Activated CD4-positive, CD25-positive, alpha-beta regulatory T cell treated with anti-CD3 and anti-CD28 coated beads, Interleukin-2, amount 50 U/mL, for 72 hours (primary cell): ENCODE measurements at places on chromosomes 5 and 9.

GRCh38 chr5:56375011-56375410 lies 141.9 kb upstream of the ANKRD55 start:
- DNase-seq, result no peak

- no peak for DNase-seq
Measured at GRCh38 chr9:124625087-124625486, 117.9 kb upstream of the NR5A1 start.

DNA sequence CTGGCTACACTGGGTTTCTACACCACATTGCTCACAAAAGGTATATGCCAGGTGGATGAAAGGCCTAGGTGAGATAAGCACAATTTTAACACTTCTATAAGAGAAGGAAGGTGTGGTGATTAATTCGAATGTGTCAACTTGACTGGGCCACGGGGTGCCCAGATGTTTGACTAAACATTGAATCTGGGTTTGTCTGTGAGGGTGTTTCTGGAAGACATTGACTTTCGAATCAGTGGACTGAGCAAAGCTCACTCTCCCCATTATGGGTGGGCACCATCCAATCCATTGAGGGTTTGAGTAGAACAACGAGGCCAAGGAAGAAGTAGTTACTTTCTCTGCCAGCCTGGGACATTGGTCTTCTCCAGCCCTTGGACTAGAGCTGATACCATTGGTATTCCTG lies 78.2 kb upstream of the COL5A1 start:
- no peak for DNase-seq

DNA sequence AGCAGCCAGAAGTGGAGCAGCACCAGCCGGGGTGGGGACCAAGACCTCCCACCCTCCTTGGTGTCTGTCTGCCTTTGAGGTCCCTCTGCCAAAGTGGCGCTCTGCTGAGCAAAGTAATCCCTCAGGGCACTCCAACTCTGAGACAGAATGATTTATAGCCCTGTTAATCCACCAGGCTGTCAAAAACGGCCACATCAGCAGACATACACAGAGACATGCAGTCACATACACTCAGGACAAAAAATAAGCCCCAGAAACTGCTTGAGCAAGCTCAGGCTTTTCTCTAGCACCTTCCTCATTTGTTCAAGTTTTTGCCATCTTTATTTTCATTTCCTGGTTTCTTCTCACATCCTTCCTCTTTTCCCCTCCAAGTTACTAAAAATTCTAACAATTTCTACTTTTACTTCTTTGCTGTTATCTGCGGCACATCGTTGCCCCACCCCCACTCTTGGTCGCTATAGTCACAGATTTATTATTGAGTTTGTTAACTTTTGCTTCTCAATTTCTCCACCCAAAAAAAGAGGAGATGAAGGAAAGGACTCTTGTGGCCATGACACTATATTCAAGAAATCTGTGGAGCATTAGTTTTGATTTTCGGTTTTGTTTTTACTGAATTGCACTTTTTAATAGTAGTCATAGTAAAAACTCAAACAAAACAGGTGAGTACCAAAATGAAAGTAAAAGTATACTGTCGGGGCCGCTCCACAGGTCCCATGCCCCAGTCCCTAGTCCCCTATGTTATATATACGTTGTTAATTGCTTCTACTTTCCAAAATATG lies 17.4 kb upstream of the ADRB2 start:
- no peak for DNase-seq

- DNase-seq, result no peak
Measured at GRCh38 chr5:115349001-115349817, 52.8 kb upstream of the CCDC112 start.

DNA sequence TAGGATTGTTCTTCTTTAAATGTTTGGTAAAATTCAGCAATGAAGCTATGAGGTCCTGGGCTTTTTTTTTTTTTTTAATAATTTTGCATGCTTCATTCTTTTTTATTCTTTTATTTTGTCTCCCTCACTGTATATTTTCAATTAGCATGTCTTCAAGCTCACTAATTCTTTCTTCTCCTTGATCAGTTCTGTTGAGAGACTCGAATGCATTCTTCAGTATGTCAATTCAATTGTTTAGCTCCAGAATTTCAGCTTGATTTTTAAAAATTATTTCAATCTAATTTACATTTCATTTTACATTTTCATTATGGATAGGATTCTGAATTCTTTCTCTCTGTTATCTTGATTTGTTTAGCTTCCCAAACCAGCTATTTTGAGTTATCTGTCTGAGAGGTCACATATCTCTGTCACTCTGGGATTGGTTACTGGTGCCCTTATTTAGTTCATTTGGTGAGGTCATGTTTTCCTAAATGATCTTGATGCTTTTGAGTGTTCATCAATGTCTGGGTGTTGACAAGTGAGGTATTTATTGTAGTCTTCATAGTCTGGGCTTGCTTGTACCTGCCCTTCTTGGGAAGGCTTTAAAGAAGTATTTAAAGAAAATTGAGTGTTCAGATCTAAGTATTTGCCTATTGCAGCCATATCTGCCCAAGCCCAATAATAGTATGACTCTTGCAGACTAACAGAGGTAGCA lies 9.1 kb downstream of the LURAP1L start:
- DNase-seq, result no peak

- no peak for DNase-seq
Measured at GRCh38 chr9:97660340-97660739, 26.7 kb downstream of the NCBP1 start.

DNA sequence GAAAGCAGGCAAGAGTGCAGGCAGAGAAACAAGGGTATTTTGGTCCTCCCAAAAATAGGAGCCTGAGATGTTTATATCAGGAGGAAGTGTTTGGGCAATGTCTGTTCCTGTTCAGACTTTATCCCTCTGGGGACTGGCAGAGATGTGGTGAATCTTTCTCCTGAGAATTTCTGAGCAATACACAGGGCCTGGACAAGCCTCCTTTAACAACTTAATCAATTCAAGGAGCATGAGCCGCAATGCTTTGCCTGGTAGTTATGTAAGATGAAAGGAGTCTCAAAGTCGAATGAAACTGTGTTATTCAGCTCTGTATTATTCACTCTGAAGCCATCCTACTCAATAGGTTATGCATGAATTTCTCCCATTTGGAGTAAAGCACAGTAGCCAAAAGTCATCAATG lies 365.6 kb downstream of the MAN2A1 start:
- no peak for DNase-seq

- no peak for DNase-seq
Measured at GRCh38 chr5:52476346-52476745, 311.4 kb upstream of the ITGA1 start.

DNA sequence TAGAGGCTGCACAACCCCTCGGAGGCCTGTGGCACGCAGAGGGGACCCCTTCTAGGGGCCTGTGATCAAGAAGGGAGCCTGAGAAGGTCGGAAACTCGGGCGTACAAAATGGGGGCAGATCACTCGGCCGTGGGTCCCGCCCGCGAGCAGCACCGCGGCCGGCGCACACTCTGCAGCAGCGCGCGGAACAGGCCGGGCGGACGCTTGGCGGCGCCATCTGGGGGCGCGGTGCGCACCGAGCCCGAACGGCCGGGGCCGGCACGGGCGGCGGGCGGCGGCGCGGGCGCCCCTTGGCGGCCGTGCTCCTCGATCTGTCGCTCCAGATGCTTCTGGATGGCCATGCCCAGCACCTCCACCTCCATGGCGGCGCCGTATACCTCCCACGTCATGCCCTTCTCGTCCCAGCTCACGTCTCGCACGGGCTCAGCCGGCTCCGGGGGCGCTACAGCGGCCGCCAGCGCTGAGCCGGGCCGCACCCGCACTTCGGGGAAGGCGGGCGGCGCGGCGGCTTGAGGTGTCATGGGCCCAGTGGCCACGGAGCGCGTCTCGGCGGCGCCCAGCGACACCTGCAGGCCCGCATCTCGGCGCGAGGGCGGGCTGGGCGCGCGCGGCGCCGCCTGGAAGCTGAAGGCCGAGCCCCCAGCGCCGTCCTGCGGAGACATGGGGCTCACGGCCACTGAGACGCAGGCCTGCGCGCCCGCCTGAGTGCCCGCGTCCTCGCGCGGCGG lies 13.1 kb downstream of the GPRIN1 start:
- peak; percentile 55 for DNase-seq

- no peak for DNase-seq
Measured at GRCh38 chr5:87877023-87877422, 391.6 kb downstream of the TMEM161B start.

- DNase-seq, result no peak
Measured at GRCh38 chr5:7376871-7377270, 19.1 kb upstream of the ADCY2 start.

DNA sequence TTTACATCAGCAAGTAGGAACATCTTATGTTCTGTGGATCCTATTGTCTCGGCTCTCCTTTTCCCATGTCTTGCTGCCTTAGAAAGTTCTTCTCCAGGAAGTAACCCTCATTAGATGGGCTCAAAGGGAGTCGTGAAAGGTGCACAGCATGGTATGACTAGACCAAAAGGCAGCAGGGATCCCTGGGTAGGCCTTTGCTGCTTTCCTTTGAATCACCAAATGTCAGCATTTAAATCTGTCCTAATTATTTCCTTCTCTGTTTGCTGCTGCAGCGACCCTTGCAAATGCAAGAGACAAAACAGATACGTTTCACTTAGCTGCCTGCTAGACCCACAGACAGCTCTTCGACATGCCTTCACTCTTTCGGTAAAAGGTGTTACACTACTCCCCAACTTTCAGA lies 218.4 kb downstream of the ACTL7B start:
- no peak for DNase-seq

DNA sequence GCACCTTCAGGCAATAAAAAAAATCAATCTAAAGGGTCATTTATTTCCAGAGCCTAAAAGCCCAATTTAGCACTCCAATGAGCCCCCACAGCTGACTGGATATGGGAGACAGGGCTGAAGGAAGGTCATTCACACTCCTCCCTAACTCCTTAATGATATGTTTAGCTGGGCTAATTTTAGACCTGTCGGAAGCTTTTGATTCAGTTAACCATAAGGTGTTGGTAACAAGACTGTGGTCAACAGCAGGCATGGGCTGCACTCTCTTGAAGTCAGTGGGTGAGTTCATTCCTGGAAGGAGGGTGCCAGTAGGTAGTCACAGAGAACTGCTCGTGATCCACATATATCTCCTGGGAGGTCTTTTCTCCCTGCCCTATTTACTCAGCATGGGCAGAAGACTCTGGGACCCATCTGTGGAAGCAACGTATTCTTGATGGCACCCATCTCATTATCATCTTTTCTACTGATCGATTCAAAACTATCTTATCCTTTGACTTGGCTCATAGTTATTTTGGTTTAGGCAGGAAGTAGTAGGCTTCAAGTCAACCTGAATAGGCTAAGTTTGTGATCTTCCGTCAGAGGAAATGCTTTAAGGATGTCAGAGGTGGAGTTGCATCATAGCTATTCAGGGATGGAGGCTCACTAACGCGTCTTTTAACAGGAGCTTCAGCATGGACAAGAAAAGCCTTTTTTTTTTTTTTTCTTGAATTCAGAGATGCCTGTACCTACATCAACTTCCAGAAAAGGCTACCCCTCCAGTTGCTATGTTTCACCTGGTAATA lies 367.7 kb upstream of the SLC30A5 start:
- DNase-seq, result no peak

DNA sequence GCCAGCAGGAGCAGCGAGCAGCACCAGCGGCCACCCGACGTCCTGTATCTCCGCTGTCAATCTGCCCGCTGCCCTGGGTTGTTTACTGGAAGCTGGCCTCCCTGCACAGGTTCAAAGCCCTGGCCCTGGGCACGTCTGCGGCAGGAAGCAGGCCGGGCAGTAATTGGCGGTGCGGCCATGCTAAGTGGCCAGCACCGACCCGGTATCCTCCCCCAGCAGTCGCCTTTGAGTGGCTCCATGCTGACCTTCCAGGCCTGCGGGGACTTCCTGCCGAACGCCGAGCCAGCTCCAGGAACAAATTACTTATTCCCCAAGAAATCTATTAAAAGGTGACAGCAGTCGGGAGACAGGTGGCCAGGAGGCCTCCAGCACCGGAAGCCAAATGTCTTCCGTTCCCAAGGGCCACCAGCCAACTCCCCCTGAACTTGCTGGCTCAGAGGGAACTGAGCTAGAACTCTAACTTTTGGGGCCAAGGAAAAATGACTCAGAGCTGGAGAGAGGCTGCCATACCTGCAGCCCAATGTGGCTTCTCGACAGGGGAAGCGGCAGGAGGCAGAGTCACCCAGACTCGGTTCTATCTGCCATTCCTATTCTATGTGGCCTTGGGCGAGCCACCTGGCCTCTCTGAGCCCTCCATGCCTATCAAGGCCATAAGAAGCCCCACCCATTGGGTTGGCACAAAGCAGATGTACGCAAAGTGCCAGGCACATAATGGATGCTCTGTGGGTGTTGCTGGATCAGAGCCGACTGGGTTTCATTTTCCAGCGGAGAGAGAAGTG lies 13.7 kb upstream of the PSMB7 start:
- DNase-seq, result no peak

GRCh38 chr9:85030316-85030715 lies 360.8 kb downstream of the NTRK2 start:
- DNase-seq, result no peak

DNA sequence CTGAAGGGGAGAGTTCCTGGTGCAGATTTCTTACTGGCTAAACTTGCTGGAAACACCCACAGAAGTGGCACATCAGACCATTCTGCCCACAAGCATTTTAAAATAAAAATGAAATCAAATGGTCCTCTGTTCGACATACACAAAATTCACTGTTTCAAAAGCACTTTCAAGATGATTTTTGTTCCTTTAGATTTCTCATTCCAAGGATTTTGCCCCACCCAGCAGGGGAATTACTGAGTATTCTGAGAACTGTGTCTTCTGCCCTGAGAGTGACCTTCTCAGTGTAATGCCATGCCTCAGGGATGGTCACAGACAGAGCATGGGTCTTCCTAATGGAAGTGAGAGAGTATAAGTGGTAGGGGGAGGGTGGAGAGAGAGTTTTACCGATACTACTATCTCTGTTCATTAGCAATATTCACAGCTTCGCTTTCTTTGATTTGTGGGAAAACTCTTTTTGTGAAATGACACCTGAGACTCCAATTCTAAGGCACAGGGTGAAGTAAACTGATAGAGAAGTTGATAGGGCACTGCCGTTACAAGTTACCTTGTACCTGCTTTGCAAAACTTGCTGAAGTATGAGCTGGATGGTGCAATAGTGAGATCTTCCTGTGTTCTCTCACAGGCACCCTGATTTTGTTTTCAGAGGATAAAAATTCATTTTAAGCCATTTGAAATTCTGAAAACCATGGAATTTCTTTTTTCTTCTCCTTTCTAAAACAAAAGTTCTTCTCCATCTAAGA lies 95.8 kb upstream of the CD180 start:
- DNase-seq, result no peak

- no peak for DNase-seq
Measured at GRCh38 chr9:128139621-128140020, 9.6 kb upstream of the LCN2 start.

DNA sequence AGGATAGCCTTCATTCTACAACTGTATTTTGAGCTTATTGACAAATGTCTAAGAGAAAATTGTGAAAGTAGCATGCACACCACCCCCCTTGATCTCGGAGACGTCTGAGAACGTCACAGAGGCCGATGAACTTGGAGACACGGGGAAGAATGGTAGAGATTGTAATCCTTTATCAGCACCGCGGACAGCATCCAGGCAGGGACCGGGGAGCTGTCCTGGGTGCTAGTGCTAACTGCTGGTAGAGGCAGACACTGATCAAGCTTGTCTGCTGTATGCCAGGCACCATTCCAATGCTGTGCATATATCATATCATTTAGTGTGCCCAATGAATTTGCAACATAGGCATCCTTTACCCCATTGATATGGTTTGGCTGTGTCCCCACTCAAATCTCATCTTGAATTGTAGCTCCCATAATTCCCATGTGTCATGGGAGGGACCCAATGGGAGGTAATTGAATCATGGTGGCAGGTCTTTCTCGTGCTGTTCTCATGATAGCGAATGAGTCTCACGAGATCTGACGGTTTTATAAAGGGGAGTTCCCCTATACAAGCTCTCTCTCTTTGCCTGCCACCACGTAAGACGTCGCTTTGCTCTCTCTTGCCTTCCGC lies 98.8 kb downstream of the LHX2 start:
- no peak for DNase-seq
